ENCODE measurements at places on chromosomes 5 and 9. TPM values are rescaled to one million over a fixed set of nuclear protein-coding genes. Genes with fewer than 3 reads are reported as not detected.
A peak's percentile ranks its signal among the peaks of the same experiment; 100 is the strongest.

The ESM1 gene
- total RNA-seq: 0.19 TPM

The PRUNE2 gene
- total RNA-seq: 1.9 TPM

The MRPL50 gene
- total RNA-seq: 16.5 TPM

The PTCH1 gene
- total RNA-seq: 10.4 TPM

The ENTREP1 gene
- 20.0 TPM for total RNA-seq

The PPP3R2 gene
- total RNA-seq: not detected

The CDX1 gene
- total RNA-seq: not detected

The PARP8 gene
- total RNA-seq: 7.7 TPM

The SHOC1 gene
- total RNA-seq: not detected

The BRINP1 gene
- total RNA-seq: 0.35 TPM

The CNTNAP3 gene
- total RNA-seq: 7.4 TPM

The ATOSB gene
- 15.5 TPM for total RNA-seq

DNA sequence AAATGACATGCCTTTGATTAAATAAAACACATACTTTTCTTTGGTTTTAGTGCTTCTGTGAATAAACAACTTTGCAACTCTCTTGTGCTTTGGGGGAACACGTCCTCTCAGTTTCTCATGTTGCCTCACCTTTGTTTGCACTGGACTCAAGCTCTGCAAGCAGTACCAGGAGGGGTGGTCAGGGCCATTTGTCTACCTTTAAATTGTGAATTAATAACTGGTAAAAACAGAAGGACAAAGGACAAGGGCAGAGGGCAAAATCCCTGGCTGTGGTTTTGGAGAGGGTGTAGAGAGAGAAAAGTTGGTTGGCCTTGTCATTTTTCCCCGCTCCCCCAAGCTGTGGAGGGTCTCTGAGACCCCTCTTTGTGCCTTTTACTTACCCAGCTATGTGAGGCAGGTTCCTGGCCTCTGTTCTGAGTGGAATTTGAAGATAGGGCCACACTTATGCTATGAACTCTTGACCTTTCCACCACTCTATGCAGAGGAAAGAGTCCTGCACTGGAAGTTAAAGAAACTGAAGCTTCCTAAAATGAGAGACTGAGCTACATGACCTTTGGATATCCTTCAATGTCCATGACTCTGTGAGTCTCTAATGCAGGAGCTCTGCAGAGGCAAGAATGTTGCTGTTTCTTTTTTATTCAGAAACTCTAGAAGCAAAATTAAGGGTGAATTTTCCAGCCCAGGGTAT is 55.1 kb upstream of the MOCS2 start:
- DNase-seq: no peak

- no peak for DNase-seq
Observed at GRCh38 chr9:113506090-113506589, 42.6 kb downstream of the RGS3 start.

DNA sequence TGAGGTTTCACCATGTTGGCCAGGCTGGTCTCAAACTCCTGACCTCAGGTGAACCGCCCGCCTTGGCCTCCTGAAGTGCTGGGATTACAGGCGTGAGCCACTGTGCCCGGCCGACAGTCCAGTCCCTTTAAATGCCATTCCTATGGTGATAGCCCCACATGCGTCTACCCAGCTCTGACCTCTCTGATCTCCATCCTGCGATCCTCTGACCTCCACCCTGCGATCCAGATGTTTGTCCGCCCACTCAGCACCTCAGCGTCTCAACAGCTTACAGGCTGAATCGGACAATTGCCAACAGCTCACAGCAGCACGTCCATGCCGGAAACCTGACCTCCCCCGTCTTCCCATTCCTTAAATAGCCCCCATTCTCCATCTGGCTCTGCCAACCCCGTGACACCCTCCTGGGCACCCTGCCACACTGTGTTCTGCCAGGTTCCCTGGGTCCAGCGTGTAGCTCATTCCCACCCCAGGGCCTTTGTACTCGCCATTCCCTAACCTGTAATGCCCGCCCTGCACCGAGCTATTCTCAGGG is 44.0 kb upstream of the RNU6ATAC start:
- peak; percentile 86 for DNase-seq

DNA sequence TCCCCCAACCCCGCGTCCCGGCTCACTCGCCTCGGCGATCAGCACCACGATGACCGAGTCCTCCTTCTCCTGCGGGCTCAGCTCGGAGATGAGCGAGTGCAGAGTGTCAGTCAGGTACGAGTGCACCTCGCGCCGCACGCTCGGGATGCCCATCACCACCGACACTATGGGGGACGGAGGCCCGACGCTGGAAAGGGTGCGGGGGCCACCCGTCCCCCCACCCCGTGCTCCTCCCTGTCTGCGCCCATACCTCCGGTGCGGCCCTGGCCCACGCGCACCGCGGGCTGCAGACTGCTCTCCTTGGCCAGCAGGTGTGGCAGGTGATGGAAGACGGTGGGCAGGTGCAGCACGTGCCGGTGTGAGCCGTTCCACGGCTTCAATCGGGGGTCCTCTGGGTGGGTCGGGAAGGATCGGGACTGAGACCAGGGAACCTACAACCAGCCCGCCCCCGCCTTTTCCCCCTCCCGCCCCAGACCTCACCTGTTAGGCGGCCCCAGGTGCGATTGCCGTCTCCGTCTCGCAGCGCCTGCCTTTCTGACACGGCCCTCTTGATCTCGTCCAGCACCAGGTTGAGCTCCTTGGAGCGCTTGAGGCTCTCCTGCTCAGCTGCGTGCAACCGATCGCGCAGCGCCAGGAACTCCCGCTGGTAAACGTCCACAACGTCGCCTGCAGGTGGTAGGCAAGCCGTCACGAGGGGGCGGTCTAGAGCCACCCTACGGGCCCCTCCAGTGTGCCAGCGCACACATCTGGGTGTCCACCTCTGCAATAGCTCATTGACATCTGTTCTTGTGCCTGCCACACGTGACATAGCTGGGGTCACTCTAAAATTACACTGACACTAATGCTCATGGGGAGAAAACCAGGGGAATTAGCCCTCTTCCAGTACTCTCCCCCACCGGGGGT is 5.1 kb downstream of the MGAT4B start:
- DNase-seq: peak; percentile 90

- no peak for DNase-seq
Observed at GRCh38 chr9:115923410-115923809, 230.2 kb upstream of the PAPPA start.

DNA sequence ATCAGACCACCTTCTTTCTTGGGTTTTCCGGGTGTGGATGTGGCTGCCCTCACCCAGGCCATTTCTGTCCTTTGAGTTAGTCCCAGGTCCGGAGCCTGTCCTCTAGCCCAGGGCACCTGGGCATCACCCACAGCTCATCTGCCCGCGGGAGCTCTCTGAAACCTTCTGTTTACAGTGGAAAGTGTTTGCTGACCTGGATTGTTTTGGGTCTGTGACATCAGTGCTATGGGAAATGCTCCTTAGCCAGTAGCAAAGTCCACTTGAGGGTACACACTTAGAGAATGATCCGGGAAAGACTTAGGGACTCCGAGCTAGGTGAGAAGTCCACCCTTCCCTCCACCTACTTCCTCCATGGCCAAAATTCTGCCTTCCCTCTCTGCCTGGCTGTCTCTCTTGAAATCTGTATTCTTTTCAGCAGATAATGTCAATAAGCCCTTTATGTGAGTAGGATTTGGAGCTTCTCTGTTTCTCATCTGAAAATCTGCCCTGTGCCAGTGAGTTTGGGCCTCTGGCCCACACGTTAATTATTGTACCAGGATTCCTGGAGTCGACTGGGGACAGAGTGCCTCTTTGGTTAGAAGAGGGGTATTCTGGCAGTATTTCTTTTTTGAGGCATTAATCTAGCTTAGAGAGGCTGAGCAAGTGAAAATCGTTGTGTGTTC is 19.9 kb downstream of the ABLIM3 start:
- DNase-seq: no peak

DNA sequence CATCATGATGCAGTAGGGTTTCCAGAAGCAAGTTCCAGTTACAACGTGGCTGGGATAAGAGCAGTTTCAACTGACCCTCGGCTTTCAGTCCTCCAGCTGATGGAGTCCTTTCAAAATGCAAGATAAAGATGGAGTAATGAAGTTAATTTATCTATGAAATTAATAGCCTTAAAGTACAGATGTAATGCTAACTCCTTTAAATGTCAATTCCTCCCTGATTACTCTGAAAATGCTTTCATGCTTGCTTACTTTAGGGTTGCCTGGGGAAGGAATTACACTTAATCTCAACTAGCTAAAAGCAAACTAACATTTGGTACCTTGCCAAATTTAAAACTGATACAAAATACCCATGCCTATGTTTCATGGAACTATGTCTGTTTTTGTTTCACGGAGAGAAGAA is 178.4 kb downstream of the KIAA0825 start:
- DNase-seq: no peak

GRCh38 chr9:6086006-6086655 is 70.7 kb upstream of the RANBP6 start:
- no peak for DNase-seq

DNA sequence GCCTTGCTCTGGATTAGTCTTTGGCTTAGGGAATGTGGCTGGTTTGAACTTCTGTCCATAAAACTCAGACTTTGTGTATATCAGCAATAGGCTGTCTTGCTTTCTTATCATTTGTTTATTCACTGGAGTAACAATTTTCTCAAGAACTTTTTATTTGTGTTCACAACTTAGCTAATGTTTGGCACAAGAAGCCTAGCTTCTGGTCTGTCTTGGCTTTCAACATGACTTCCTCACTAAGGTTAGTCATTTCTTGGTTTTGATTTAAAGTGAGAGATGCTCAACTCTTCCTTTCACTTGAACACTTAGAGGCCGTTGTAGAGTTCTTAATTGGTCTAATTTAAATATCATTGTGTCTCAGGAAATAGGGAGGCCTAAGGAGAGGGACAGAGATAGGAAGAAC is 4.9 kb downstream of the FBXO38 start:
- no peak for DNase-seq

DNA sequence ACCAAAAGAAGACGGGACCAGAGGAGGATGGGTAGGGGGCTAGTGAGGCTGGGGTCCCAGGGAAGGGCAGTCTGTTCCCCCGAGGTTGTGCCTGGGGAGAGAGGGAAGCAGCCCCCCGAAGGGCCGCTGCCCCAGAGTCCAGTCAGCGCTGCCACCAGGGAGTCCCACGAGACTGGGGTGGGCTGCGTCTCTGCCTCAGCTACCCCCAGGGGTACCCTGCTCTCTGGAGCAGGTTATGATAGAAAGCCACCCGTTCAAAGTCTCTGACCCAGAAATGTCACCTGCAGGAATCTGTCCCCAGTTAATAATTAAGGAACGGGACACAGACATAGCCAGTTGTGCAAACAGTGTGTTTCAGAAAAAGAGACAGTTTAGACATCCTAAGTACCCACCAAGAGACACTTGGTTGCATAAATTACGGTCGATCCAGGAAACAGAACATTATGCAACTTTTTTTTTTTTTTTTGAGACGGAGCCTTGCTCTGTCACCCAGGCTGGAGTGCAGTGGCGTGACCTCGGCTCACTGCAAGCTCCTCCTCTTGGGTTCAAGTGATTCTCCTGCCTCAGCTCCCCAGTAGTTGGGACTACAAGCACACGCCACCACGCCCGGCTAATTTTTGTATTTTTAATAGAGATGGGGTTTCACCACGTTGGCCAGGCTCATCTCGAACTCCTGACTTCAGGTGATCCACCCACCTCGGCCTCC is 10.7 kb upstream of the AGPAT2 start:
- no peak for DNase-seq

GRCh38 chr5:55618318-55618717 is 83.6 kb upstream of the PLPP1 start:
- DNase-seq: no peak

DNA sequence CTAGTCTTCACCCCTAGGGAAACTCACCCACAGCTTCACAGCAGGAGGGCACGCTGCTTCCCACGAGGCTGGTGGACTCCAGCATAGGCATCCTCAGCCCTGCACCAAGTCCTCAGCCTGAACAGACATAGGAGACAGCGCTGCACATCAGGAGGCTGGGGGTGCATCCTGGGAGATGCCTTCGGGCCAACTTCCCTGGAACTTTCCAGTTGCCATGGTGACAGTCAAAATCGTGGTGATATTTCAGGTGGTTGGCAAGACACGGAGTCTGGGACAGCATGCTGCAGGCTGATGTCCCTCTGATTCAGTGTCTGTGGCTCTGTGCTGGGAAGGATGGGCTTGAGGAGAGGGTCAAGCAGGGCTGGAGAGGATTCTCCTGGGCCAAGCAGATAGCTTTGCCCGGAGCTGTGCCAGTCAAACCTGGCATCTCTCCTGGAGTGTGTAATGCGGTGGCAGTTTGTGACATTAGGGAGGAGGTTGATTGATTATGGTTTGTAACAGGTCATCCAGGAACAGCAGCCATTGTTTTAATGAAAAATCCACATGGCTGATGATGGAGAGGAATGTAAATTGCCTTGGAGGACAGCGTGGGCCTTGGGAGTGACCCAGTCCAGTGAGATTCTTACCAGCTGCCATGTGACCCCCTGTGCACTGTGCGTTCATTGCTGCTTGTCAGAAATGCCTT is 35.6 kb upstream of the SEMA4D start:
- DNase-seq: no peak

GRCh38 chr5:56856541-56857178 is 41.3 kb downstream of the MAP3K1 start:
- DNase-seq: no peak

- no peak for DNase-seq
Observed at GRCh38 chr5:173753307-173754168, 134.6 kb upstream of the CPEB4 start.

DNA sequence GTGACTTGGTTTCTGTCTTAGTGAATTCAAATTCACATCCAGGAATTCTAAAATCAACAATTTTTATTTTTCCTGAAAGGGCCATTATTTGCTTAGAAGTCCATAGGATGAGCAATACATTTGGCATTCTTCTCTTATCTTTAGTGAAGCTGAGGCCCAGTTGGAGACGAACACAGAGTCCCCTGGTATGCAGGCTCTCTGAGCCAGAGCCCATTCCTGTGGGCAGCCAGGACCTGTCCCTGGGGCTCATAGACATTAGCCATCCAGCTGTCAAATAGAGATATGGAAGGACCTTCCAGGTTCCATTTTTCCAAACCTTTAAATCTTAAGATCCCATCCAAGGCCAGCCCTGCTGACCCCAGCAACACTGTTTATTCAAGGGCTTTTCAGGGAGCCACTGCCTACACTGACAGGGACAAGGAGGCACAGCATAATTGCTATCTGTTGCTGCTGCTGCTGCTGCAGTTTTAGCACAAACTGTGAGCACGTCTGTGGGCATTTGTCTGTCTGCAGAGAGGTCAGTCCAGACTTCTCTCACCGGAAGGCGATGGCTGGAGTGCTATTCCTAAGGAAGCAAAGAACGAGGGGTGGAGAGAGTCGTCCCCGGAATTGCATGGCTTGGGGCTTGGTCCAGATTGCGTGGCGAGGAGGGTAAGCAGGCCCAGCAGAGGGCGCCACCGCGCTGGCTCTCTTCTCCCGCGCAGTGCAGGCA is 639.0 kb downstream of the CCDC171 start:
- DNase-seq: peak; percentile 88

DNA sequence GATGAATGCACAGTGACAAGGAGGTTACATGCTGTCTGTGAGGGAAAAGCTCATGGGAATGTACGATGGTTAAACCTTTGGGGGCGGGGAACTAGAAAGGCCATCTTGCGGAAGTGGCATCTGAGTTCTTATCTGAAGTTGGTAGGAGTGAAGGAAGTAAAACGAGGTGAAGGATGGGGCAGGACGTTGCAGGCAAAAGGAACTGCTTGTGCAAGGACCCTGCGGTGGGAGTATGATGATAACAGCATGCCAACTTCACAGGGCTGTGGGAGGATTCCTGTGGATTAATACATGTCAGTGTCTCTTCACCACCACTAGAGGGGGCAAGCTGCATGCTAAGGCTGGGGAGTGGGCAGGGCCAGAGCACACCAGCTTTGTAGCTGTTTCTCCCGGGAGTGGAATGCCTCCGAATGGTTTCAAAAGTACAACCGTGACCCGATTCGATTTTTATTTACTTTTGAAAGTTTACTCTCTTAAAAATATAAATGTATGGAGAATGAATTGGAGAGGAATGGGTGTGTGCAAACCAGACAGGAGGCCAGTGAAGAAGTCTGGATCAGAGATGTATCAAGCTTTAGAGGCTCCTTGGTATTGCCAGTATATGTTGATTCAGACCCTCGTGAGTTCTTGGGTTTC is 62.5 kb downstream of the CYFIP2 start:
- DNase-seq: peak; percentile 85

All from Right ventricle myocardium inferior (tissue), 1 donor.